ENCODE measurements at places on chromosomes 12 and 14.

DNA sequence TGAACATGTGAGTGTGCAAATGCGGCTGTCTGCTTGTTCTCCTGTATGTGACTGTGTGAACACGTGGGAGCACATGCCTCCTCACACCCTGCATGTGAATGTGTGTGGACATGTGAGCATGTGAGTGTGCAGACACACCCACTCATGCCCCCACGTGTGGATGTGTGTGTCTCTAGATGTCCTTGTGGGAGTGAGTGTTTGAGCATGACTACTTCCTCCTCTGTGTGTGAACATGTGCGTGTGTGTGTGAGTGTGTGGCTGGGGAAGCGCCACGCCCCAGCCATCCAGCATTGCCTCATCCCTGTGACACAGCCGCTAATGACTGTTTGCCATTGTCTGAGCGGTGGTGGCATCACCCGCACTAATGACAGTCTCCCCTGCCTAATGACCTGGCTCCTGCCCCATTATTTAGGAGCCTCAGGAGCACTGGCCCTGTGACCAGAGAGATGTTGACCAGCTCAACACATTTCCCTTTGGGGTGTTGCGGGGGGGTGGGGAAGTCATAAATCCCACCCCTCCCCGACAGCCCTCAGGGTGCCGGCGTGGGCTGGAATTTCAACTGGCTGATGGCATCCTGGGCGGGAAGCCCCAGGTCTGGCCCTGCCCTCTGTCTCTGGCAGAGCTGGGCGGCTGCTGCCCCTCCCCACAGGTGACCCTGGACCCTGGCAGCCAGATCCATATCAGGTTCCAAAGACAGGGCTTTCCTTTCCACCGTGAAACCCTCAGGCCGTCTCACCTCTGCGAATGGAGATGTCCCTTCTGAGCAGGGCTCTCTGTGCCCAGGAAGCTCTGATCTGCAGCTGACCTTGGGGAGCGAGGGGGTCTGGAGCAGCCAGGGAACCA, 11.5 kb upstream of the KRT80 start:
- no peak for DNase-seq

DNA sequence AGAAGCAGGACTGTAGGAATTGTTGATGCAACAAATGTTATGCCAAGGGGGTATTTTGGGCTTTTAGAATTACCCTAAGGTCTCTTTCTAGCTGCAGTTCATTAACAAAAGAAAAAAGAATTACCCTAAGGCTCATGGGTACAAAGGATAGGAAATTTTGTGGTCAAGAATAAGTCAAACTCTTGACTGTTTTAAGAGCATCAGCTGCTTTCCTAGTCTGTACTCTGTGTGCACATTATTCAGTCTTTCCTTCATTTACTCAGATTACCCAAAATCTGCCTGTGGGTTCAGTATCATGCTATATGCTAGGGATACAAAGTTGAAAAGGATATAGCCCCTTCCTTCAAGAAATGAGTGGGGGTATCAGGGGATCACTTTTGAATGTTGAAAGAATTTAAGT, 36.5 kb upstream of the CCDC88C start:
- DNase-seq, result no peak

- no peak for DNase-seq
Measured at GRCh38 chr12:25830456-25830855, 128.0 kb upstream of the RASSF8 start.

- no peak for DNase-seq
Measured at GRCh38 chr12:128685903-128686475, 137.8 kb downstream of the SLC15A4 start.

- DNase-seq, result no peak
Measured at GRCh38 chr14:72154645-72155378, 222.6 kb downstream of the RGS6 start.

DNA sequence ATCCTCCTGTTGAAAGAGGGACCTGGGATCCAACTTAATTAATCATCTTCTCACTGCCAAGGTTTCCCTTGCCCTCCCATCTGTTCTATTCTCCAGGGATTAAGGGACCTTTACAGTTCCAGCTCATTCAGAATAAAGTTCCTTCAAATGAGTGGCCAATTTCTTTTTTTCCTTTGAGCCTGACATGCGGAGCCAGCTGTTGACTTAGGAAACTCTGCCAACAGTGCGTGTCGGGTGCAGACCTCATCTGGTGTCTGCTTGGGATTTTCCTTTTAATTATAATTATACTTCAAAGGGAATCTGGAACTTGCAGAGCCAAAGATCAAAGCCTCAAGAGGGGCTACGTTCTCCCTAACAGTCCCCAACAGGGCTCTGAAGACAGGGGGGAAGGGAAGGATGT, 64.8 kb downstream of the CCDC60 start:
- DNase-seq, result no peak

DNA sequence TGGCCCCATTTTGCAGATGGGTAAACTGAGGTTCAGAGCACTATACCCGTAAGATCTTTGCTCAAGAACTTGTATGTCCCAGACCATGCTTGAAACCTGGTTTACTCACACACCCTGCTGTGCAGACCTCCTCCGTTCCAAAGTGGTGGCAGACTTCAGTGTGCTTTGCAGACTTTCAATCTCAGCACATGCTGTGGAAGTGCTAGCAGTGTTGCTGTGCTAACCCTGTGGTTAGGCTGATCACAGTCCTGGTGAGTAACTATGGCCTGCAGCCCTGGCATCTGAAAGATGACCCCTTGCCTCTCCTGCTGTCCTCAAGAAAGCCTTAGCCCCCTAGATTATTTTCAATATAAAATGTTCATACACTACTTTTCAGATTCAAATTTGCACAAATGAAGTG, 450.6 kb downstream of the DPF3 start:
- no peak for DNase-seq

DNA sequence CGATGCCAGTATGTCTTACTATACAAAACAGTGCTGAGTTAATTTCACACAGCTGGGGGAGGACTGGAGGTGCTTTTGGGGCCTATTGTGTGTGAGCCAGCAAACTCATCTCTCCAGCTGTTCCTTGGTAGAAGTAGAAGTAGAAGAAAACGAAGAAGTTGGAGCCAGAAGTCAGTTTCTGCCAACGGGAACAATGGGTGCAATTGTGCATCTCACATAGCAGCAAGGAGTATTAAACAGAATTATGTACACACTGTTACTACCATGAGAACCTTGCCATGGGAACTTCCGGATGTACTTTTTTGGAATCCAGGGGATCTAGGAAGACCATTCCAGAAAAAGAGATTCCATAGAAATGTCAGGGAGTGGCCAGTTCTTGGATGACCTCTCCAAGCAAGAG, 88.6 kb downstream of the VCPKMT start:
- no peak for DNase-seq

DNA sequence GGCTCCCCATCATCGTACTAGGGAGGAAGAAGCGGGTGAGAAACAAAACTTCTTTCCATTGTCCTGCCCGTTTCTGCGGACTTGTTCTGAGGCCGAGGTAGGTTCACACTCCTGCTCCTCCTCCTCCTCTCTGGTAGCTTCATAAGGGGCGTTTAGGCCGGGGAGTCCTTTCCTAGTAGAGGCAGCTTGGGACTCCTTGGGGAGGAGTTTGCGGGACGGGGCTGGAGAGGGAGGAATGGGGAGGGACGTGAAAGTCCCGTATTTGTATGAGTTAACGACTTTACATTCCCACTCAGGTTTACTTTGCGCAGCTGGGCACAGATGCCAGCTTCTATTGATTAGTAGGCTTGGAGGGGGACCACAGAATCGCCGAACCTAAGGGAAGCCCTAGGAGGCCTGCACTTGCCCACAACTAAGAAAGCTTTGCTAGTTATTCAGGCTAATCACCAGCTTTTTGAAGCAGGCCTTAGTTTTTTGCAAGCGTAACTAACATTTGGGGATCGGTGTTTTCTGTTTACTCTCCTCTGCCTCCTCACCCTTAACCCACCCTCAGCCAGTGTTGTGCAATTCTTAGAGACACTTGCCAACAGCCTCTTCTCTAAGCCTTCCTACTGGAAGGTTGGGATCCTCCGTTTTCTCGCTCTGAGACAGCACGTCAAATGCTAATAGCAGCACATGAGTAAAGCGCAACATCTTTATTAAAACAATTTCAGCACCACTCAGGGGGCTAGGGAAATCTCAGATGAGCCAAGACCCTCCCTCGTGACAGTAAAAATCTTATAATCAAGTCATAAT, 499 bp downstream of the RNASE4 start:
- DNase-seq, result no peak

DNA sequence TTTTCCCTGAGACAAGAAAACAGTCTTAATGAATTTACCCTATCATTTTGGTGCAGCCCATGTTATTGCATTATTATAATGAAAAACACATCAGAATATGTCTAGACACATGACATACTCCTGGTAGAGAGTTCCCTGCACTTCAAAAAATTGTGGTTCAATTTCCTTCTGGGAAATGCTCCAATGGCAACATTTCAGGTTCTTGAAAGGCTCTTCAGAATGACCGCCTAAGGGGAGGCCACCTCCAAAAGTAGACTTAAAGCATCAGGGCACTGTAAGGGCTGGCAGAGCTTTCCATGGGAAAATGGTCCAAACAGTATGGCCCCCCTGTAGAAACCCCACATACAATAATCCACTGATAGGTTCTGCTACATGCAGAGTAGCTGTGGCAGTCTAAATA, 110.7 kb downstream of the SLC25A21 start:
- DNase-seq, result no peak

GRCh38 chr14:104980611-104981531, 2.7 kb upstream of the AHNAK2 start:
- no peak for DNase-seq

GRCh38 chr12:69898236-69898635, 73.2 kb downstream of the MYRFL start:
- DNase-seq, result no peak

Measured in stimulated activated CD8-positive, alpha-beta memory T cell treated with anti-CD3 and anti-CD28 coated beads, Interleukin-4, amount 100 ng/mL, for 1 hour (primary cell).